ENCODE measurements at places on chromosomes 3 and 15.

- no peak for DNase-seq
These were observed 90.4 kb downstream of the ATG7 start for GRCh38 chr3:11362600-11362999.

DNA sequence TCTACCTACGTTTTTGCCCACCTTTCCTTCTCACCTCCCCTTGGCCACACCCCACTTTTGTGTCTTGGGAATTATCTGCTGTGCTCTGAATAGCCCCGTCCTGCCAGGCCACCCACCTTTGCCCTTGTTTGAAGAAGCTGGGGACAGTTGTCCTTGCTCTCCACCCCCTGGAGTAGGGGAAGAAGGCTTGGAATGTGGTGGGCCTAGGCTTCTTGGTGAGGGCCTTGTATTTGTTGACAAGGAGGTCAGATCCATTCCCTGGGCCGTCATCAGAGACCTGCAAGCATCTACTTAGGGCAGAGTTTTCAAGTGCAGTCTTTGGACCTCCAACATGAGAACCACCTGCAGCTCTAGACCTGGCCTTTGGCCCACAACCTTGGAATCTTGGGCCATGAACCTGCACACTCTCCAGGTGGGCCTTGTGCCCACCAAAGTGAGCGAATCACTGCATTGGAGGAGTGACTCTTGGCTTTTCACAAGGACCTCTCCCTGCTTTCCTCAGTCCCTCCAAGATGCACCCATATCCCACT lies 160.6 kb downstream of the APBA2 start:
- no peak for DNase-seq

- no peak for DNase-seq
These were observed 82.0 kb upstream of the WNT5A start for GRCh38 chr3:55569033-55569599.

- no peak for DNase-seq
These were observed 322.2 kb downstream of the SLC9A9 start for GRCh38 chr3:143526011-143526545.

DNA sequence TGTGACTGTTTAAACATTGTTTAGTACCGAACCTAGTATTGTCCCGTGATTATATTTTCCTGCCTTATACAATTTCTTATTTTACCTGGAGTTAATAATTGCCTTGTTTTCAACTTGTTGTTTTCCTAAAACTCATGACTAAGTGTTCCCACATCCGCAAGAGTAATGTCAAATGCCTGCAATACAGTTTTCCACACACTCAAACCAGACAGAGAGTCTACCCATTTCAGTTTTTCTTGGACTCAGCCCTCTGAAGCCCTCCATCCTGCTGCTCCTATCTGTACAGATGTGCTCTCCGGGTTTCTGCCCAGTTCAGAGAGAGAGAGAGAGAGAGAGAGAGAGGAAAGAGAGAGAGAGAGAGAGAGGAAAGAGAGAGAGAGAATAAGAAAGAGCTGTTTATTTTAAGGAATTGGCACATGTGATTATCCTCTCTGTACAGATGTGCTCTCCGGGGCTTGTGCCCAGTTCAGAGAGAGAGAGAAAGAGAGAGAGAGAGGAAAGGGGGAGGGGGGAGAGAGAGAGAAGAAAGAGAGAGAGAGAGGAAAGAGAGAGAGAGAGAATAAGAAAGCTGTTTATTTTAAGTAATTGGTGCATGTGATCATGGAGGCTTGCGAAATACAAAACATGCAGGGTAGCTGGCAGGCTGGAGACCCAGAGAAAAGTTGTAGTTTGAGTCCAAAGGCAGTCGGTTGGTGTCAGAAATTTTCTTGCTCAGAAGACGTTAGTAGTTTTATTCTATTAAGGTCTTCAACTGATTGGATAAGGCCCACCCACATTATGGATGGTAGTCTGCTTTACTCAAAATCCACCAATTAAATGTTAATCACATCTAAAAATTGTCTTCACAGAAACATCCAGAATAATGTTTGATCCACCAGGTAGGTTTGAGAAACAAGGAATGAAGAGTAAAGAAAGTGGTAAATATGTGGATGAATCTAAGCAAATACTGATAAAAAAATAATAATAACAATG lies 104.1 kb upstream of the GOLGA8J start:
- no peak for DNase-seq

GRCh38 chr3:29764041-29764440 lies 483.2 kb downstream of the RBMS3 start:
- DNase-seq = no peak

- peak; percentile 11 for DNase-seq
These were observed 801 bp upstream of the NGRN start for GRCh38 chr15:90264671-90265070.

DNA sequence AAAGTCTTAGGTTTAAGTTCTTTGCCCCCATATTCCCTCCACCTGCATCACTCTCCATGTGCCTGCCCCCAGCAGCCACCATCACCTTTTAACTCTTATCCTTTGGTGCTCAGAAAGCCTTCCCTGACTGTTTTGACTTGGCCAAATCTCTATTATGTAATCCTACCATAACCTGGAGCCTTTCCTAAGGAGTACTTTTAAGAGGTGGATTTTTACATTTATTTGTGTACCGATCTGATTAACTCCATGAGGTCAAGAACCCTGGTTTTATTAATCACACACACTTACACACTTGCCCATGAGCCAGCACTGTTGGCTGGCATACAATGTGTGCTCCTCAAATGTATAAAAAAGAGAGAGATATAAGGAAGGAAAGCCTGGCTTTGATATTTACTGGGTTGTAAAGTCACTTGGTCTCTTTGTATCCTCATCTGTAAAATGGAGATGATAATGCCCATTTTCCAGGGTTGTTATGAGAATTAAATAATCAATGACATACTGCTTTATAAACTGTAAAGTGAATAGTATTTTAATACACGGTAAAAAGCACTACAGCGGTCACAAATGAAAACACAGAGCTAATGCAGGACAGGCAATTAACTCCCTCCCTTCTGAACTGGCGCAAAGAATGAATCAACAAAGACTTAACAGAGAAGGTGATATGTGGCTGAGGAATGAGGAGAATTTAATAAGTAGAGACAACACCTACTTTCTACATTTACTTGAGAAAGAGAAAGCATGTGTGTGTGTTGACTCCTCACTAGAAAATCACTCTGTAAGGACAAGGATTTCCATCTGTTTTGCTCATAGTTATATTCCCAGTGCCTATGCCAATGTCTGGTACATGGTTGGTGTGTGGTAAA lies 45.4 kb downstream of the ATP13A4 start:
- DNase-seq = no peak

- DNase-seq = no peak
These were observed 22.4 kb upstream of the RAB7A start for GRCh38 chr3:128703561-128703960.

GRCh38 chr3:159852821-159853505 lies 135.7 kb upstream of the IL12A start:
- DNase-seq = no peak

- no peak for DNase-seq
These were observed 104.7 kb downstream of the SEMA6D start for GRCh38 chr15:47822048-47822447.

DNA sequence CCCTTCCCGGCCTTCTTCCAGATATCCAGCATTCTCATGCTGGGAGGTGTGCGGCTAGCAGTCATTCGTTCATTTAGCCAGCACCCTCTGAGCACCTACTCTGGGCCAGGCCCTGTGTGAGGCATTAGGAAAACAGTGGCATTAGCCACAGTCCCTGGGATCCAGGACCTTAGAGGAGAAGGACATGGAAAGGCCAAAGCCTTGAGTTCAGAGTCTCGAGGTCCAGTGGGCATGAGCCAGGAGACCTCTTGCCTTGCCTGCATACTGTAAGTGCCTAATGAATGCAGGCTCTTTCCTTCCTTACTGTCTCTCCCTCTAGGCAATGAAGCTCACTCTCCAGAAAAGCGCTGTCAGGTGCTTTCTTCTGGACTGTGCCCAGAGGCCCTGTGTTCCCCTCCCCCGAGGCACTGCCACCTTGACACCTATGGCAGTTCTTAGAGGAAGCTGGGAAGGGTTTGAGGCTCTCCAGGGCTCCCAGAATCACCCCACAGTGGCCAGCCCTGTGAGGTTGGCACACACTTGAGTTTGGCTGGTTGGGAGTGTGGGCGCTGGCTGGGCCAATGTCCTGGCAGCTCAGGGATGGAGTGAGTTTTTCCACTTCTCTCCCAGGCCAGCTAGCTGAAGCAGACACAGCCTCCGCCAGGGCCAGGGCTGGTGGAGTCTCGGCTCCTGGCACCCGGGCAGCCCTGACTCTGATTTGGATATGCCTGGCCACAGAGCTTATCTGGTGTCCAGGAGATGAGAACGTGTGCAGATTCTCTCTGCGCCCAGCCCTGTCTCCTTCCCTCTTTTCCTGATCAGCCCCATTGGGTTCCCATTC lies 5.4 kb downstream of the CORO2B start:
- no peak for DNase-seq

DNA sequence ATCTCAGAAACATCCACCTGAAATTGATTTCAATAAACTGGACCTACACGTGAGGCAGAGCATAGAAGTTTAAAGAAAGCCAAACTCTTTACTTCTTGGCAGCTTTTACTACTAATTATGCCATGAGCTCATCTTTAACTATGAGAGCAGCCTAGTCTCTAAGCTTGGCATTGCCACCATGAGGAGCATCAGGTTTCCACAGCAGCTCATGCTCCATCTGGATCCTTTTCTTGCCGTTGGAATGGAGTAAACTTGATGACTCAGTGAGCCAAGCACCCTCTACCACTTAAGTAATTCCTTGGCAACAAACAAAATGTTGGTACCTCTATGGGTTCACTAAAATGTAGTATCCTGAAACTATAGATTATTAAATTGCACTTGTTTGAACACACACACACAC lies 583.2 kb downstream of the EPHA3 start:
- DNase-seq = no peak
